Activated CD4-positive, alpha-beta memory T cell treated with anti-CD3 and anti-CD28 coated beads, Interleukin-2, amount 10 ng/mL, durations not matched to agents 7 days and 5 days (primary cell): ENCODE measurements at places on chromosomes 16 and 17. TPM values are rescaled to one million over a fixed set of nuclear protein-coding genes. Genes with fewer than 3 reads are reported as not detected.

DNA sequence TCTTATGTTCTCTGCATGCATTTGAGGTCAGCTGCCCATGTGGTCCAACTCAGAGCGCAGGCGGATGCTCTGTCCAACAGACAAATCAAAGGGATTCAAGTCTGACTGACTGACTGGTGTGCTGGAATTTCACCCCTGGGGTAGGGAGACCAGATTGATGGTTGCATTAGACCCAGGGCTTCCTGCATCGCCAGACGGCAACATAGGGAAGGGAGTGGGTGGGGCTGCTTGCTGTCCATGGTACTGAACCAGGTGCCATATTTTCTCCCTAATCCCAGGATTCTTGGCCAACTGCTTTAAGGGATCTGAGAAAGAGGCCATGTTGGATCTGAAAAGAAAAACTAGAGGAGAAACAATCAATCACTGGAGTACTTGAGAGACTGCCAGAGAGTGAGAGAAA is 332.0 kb downstream of the XYLT1 start:
- no peaks in the 10 kb centered on the region for H3K27me3 ChIP-seq
- H3K27ac ChIP-seq, result no peak overlapping the region
- H3K36me3 ChIP-seq, result peaks cover 38% of the 10 kb centered on the region
- no peak for DNase-seq
- H3K4me3 ChIP-seq, result no peak overlapping the region

DNA sequence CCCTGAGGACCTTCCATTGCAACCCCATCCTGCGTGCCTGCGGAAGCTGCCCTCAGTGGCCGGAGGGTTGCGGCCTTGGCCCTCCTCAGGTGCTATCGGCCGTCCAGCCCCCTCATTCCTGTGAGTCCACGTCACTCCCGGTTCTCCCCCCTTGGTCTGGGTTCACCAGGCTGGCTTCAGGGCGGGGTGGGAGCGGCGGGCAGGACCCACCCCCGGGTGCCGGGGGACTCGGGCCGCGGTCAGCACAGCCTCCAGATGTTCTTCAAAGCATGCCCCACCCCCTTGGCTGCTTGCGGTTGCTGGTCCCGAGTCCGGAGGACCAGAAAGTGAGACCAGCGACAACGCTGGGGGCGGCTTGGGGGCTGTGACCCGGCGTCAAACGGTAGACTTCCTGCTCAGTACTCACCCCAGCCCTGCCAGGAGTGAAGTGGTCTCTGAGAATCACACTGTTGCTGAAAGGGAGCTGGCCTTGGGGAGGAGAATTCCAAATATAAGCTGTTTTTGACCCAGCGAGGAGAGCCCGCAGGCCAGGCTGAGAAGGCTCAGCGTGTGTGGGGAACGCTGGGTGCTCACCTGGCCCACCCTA is 4.5 kb downstream of the ZNF469 start:
- H3K27me3 ChIP-seq, result peaks cover 23% of the 10 kb centered on the region
- no peak overlapping the region for H3K27ac ChIP-seq
- DNase-seq, result no peak
- no peak overlapping the region for H3K4me3 ChIP-seq
- no peaks in the 10 kb centered on the region for H3K36me3 ChIP-seq
- H3K4me1 ChIP-seq, result no peaks in the 10 kb centered on the region

DNA sequence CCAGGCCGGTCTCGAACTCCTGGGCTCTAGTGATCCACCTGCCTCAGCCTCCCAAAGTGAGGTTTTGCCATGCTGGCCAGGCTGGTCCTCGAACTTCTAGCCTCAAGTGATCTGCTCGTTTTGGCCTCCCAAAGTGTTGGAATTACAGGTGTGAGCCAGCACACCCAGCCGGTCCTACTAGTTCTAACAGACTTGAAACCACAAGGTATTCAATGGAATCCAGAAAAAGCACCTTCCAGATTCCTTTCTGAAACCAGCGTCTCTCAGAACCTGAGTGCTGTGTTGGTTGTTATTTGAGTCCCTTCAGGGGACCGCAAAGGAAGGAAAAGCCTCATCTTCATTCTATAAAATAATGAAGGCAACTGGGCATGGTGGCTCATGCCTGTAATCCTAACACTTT is 4.1 kb downstream of the KRABD2 start:
- H3K4me1 ChIP-seq, result peaks cover 21% of the 10 kb centered on the region
- H3K27ac ChIP-seq, result no peak overlapping the region
- peaks cover 33% of the 10 kb centered on the region for H3K36me3 ChIP-seq
- H3K4me3 ChIP-seq, result no peak overlapping the region

DNA sequence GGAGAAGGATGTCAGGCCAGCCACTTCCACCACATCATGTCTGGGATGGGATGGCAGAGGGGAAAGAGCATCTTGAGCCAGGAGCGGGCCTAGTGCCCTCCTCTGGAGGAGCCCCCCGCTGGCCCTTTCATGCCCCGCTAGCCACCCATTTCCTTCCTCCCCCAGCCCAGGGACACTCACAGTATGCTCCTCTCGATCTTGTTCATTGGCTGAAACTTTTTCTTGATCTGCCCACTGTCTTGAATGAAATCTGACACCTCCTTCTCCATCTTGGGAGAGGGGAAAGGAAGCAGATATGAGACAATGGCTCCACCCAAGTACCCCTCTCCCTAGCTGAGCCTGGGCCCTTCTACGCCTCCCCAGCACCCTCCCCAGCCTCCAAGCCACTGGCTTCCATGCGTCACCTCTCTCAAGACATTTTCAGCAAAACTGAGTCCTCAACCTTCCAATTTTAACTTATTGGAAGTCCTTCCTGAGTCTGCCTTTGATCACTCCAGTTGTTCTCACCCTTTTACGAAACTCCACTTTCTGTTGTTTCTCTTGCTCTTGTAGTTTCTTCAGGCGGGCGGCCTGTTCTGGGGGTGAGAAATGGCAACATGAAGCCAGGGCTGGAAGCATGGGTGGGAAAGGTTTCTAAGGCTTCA is 7.2 kb downstream of the SPAG7 start:
- peaks cover 28% of the 10 kb centered on the region for H3K36me3 ChIP-seq
- H3K4me3 ChIP-seq, result no peak overlapping the region
- H3K27ac ChIP-seq, result no peak overlapping the region

DNA sequence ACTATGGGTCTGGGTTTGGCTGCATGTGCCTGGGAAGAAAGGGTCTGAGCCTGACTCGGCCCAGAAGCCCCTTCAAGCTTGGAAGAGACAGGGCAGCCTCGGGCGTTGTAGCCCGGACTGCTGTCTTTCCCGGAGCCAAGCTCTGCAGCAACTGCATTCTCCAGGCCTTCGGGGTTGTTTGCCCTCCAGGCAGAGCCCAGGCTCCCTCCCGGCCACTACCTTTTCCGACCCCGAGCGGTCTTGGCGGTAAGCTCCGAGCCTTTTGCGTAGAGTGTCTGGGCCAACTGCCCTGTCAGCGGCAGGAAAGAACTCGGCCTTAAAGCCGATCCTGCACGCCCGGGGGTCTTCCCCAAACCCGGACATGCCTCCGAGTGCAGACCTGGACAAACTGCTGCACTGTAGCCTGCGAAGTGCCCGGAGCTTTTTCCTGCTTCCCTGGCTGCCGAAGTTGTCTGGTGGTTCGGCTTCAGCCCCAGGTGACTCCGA is 1.3 kb downstream of the LHX1 start:
- H3K27ac ChIP-seq, result no peak overlapping the region
- peaks cover 58% of the 10 kb centered on the region for H3K4me1 ChIP-seq
- H3K36me3 ChIP-seq, result peaks cover 17% of the 10 kb centered on the region
- peaks cover 83% of the 10 kb centered on the region for H3K27me3 ChIP-seq
- DNase-seq, result no peak
- H3K4me3 ChIP-seq, result peak overlapping the region; percentile 14

The PDILT gene
- total RNA-seq, result not detected

The GP1BA gene
- not detected for total RNA-seq

The CD7 gene
- total RNA-seq, result 140 TPM

The SERPINF2 gene
- 0.55 TPM for total RNA-seq
